Activated naive CD4-positive, alpha-beta T cell treated with anti-CD3 and anti-CD28 coated beads, Interleukin-2, amount 50 U/mL, for 72 hours (primary cell): ENCODE measurements at places on chromosomes 1 and 21.

DNA sequence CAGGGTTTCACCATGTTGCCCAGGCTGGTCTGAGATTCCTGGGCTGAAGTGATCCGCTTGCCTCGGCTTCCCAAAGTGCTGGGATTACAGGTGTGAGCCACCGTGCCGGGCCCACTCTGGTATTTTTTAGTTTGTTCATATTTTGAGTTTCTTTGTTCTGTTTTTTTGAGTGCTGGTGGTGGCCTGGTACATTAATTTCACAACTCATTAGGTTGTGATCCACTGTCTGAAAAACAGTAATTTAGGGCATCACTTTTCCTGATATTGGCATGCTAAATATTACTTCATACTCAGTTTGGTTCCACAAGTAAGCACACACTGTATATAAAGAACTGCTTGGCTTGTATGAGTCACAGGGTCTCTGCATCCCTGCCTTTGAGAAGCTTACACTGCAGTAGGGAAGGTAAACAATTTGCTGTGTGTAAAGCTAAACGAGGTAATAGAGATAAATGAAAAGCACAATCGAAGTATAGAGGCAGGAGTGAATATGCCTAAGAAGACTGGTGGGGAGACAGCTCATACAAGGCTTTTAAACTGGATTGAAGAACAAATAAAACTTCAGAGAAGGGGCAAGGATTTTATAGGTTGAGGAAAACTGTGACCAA, 7.7 kb downstream of the SNX27 start:
- DNase-seq, result no peak

DNA sequence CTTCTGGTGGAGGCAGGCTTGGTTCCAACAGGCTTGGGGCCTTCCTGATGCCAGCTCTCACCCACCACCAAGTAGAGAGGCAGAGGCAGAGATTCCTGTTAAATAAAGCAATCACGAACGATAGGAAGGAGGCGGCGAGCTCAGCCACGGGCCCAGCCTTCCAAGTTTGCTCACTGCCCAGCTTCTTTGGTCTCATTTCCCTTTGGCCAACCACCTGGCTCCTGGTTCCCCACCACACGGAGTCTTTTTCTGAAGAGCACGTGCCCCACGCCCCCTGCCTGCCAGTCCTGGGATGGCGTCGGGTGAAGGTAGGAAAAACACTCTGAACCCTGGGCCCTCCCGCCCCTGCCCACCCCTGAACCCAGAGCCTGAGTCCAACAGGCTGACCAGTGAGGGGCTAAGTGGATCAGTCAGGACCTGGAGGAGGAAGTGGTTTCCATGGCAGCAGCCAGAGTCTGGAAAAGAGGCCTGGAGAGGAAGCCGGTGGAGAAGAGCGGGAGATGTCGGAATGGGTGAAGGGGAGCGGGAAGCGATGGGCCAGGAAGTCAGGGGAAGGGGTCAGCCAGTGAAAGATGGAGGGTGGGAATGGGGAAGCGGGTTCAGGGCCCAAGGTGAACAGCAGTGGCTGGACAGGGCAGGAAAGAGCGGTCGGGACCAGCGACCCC, 158.2 kb upstream of the KLHDC7A start:
- no peak for DNase-seq

DNA sequence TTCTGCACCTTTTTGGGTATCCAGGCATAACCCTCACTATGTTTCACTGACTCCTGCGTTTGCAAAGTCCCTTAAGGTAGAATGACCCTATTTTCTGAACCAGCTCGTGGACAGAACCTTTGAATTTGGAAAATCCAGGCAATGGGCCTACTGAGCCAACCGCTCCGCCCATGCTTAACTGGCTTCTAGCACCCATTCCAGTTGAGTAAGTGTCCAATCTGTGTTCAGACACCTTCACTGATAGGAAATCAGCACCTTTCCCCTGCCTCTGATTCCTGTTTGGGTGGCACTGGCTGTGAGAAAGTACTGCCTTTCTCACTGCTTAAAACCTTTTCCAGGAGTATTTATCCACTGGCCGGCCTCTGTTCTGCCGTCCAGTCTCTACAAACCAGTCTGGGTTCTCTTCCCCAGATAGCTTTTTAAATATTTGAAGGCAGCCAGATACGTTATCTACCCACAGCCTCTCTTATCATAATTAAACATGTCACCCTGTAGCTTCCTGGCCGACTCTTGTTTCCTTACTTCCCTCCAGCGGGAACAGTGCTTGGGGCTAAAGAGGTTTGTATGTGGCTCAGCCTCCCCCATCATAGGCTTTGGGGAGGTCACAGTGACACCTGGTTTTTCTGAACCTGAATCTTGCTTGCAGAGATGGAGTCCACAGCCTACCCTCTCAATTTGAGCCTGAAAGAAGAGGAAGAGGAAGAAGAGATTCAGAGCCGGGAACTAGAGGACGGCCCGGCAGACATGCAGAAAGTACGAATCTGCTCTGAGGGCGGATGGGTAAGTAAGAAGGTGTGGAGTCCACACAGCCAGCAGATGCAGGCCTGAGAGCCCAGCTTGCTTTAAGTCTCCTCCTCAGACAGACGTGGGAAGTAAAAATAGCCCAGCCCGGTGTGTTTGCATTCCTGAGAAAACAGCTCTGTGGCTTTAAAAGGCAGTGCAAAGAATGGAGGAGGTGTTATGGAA, 1.3 kb downstream of the POGK start:
- DNase-seq, result no peak

GRCh38 chr1:234600418-234601281, 9.3 kb downstream of the IRF2BP2 start:
- DNase-seq, result peak; percentile 16
